ENCODE measurements at places on chromosomes 16 and 17.

DNA sequence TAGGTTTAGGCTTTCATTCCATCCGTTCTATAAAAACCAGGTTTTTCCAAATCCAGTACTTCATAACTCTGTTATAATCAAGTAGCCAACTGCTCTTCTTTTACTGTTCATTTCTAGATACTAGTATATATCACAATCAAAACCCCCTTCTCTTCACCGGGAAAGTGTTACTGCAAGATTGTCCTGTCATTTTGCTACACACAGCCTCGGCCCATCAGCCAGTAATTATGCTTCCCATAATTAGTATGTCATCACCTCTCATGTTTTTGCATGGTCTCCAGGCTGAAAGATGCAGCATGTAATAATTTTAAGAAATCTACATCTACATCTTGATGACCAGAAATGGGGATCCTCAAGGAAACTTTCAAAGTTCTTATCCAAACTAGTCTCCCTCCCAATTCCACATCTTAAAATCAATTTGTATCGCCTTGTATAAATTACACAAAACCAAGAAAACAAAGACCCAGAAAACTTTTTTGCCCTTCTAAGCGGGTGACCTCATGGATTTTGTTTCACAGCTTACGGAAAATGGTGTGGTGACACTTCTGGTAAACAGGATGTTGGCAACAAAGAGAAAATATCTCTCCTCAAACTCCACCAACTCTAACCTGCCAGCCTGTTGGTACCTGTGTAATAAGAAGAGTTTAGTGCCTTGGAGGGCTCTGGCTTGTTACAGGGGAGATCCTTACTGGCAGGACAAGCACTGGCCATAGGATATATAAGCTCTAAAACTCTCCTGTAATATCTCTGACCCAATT is 9.3 kb downstream of the TACO1 start:
- DNase-seq: no peak

DNA sequence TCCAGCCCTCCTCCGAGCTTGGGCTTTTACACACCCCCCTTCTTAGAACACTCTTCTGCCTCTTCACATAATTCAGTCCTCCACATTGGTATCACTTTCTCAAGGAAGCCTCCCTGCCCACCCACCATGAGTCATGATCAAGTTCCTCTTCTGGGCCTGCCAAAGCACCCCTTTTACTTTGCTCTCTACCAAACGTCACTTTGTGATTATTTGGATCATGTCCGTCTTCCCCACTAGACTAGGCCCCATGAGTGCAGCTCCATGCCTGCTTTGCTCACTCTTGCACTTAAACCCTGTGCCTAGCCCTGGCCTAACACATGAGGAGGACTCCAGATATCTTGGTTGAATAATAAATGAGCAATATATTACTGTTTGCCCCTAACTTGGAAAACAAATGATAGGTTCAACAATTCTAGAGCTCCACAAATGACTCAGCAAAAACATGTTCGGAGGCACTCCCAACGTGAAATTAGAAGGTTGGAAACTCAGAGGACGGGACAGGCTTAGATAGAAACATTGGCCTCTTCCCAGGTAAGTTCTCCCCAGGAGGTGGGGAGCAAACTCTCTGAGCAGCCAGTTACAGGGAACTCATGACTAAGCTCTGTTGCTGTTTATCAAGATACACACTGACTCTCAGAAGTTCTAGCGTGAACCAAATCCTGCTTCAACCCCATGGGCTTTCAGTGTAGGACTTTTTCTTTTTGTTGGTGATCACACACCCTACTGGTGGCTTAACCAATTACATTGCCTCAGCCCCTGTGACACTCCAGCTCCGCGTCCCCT is 28.3 kb downstream of the G6PC1 start:
- peak; percentile 36 for DNase-seq

DNA sequence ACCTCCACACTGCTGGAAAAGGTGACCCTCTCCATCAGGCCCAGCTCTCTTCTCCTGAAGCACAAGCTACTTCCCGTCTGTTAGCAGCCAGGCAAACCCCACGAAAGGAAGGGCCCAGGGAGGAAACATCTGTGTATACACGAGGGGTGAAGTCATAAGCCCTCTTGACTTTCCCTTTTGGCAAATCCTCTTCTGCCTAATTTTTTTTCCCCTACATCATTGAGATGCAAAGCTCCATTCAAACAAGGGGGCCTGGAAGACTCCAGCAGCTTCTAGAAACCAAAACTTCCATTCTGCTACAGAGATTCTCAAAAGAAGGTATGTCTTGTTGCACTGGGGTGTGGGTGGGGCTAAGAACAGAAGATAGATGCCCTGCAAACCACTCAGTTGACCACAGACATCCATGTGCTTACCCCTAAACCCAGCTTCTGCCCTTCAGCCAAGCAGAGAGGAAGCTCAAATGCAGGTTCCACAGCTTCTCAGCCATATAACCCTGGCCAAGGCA is 145.6 kb upstream of the RCVRN start:
- no peak for DNase-seq

- DNase-seq: no peak
Observed at GRCh38 chr17:79778504-79779083, 646 bp downstream of the CBX2 start.
